NCI-H1092 (cell line): ENCODE measurements at places on chromosomes 1 and 21.

- DNase-seq: no peak
Observed at GRCh38 chr1:201713086-201713810, 115.7 kb upstream of the IPO9 start.

- no peak for DNase-seq
Observed at GRCh38 chr1:234463749-234464148, 15.2 kb downstream of the TARBP1 start.

DNA sequence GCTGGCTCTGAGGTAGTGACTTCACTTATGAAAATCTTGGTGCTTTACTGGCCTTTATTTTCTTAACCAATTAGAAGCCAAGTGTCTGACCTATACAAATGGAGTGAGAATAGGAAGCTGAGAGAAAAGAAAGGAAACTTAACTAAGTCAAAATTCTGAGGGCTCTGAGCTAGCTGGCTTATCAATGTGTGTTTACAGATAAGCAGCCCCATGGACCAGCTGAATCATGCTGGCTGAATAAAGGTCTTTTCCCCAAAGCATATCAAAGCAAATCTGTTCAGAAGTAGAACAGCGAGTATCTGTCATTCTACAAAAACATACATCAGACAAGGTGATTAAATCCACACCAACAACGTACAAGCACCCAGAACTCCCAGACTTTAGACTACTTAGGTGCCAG lies 117.2 kb downstream of the BRINP2 start:
- DNase-seq: no peak

GRCh38 chr1:15364740-15365139 lies 44.9 kb upstream of the EFHD2 start:
- DNase-seq: no peak

GRCh38 chr21:34093083-34093482 lies 19.7 kb downstream of the MRPS6 start:
- no peak for DNase-seq
